Ovary (tissue), 10 donors: ENCODE measurements at places on chromosomes 4 and X. TPM values are rescaled to one million over a fixed set of nuclear protein-coding genes. Genes with fewer than 3 reads are reported as not detected.

- DNase-seq = no peak
These were observed 346.4 kb downstream of the PTTG2 start for GRCh38 chr4:38306482-38307071.

DNA sequence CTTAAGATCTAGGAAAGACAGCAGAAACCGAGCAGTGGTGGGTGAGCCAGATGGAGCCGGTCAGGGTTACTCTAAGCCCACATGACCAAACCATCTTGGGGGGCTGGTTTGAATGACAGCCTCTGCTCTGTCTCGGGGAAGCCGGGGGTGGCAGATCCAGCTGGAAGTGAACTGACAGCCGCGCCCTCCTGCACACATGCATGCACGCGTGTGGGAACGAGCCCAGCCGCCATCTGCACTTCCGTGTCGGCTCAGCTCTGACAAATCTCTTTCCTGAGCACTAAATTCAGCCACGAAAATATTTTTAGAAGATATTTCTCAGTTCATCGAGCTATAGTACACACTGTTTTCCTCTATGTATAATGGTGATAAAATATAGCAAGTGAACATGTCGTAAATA is 115.5 kb downstream of the DCTD start:
- DNase-seq = no peak

- DNase-seq = no peak
These were observed 12.4 kb upstream of the PJA1 start for GRCh38 chrX:69177511-69178162.

DNA sequence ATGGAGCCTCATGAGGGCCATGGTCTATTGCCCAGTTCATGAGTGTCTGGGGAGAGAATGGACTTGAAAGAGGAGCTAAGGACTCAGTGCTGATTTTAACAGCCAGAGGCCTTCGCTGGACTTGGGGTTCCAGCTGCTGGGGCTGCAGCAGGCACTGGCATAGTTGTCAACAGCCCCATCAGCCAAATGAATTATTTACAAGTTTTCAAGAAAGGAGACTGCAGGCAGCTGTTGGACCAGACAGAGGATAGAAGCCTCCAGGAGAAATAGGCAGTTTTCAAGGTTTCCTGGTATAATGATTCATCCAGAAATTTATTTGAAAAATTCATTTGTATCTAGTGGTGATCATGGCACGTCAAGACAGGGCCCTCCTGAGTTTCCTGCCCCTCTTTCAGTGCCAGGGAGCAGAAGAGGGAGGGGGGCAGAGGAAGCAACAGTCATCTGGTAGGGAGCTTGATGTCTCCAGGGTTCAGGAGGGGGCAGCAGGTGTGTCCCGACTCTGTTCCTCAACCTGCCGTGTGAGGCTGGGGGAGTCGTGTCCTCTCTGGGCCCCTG is 63.1 kb upstream of the GPR78 start:
- no peak for DNase-seq

GRCh38 chr4:38837849-38838248 is 18.8 kb downstream of the TLR6 start:
- no peak for DNase-seq

- DNase-seq = no peak
These were observed 482.8 kb upstream of the HTR2C start for GRCh38 chrX:114101081-114101480.

DNA sequence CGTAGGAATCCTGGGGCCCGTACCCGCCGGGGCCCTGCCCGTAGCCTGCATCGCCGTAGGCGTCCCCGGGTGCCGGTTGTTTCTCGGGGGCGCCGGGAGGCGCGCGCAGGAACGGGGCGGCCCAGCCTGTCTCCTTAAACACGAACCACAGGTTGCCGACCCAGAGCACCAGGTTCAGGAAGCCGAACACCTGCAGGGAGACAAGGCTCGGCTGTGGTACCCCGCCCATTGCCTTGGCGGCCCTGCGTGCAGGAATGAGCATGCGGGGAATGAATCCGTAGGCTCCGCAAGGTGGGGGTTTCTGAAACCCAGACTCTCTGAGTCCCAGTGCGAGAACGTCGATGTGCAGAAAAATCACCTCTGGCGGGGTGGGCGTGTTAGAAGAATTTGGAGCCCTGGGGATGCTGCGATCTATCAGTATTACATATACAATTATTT is 5.4 kb upstream of the PRICKLE3 start:
- DNase-seq = no peak

GRCh38 chr4:106541253-106541652 is 172.7 kb upstream of the GIMD1 start:
- no peak for DNase-seq

GRCh38 chrX:9671998-9672397 is 93.6 kb downstream of the GPR143 start:
- no peak for DNase-seq

- no peak for DNase-seq
These were observed 605 bp upstream of the CDKL2 start for GRCh38 chr4:75630937-75631329.

- DNase-seq = no peak
These were observed 40.5 kb upstream of the GPR78 start for GRCh38 chr4:8539661-8540060.

- no peak for DNase-seq
These were observed 59.3 kb downstream of the PSAPL1 start for GRCh38 chr4:7375427-7375826.

- DNase-seq = no peak
These were observed 32.0 kb upstream of the ANXA5 start for GRCh38 chr4:121728798-121729226.

DNA sequence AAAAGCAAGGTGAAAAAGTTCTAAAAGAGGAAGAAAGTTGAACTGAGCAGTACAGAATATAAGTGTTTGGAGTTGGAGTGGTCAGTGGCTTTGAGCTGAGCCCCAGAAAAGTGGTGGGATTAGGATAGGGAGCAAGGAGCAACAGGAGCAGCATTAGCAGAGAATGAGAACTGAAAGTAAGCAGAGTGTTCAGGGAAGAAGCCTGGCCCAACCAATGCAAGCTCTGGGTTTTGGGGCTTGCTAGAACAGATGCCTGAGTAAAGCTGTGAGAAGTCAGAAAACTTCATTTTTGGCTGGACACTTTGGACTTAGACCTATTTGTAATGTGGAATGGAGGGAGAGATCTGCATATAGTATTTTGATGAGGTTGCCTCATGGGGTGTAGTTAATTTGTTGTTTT is 17.8 kb downstream of the JADE1 start:
- no peak for DNase-seq

- DNase-seq = no peak
These were observed 116.1 kb upstream of the ARHGAP24 start for GRCh38 chr4:85358831-85359230.

DNA sequence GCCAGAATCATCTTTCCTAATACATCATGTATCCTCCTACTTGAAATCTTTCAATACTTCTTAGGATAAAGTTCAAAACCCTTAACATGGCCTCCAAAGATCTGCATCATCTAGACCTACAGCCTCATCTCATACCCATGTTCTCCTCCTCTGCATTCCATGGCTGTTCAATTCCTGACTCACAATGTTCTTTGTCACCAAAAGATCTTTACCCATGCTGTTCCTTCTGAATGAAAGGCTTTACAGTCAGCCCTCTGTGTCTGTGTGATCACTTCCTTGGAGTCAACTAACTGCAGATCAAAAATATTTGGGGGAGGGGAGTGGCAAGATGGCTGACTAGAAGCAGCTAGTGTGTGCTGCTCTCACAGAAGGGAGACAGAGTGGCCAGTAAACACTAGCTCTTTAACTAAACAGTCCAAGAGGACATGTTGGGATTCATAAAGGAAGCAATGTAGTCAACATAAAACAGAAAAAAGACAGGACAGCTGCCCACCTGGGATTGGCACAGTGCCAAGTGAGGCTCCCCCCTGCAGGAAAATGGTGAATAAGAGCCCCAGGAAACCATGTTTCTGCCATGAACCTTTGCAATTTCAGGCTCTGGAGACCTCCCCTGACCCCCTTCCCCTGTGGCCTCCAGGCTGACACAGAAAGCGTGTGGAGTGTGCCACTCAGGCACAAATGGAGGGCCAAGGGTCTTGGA is 31.9 kb downstream of the CBR4 start:
- DNase-seq = no peak

- DNase-seq = peak; percentile 84
These were observed at the start of gene CFAP299 for GRCh38 chr4:80335554-80336358. Gene CFAP299, plus strand, starts transcription at chr4:80335730.

- no peak for DNase-seq
These were observed 8.5 kb upstream of the ARHGEF38 start for GRCh38 chr4:105543881-105544280.

- DNase-seq = no peak
These were observed 70.5 kb downstream of the CBLL2 start for GRCh38 chrX:22343192-22343591.

Gene RAB33B
- total RNA-seq = 9.7 TPM

Gene GAGE12H
- total RNA-seq = not detected

Gene DMRTC1
- not detected for total RNA-seq

Gene FAM9C
- 0.10 TPM for total RNA-seq

Gene ABLIM2
- 3.0 TPM for total RNA-seq

Gene RIBC1
- 1.9 TPM for total RNA-seq

Gene INTS6L
- total RNA-seq = 13.2 TPM

Gene KDR
- 35.6 TPM for total RNA-seq

Gene GTPBP6
- total RNA-seq = 30.4 TPM

Gene TLR6
- total RNA-seq = 3.2 TPM
